ENCODE measurements at places on chromosomes 7 and 10.

- DNase-seq, result no peak
These were observed at the start of gene DNAJC12 for GRCh38 chr10:67837541-67838314. TSS of gene DNAJC12 (minus strand) at chr10:67838188. CDS start at chr10:67838011, 177 bp downstream.

DNA sequence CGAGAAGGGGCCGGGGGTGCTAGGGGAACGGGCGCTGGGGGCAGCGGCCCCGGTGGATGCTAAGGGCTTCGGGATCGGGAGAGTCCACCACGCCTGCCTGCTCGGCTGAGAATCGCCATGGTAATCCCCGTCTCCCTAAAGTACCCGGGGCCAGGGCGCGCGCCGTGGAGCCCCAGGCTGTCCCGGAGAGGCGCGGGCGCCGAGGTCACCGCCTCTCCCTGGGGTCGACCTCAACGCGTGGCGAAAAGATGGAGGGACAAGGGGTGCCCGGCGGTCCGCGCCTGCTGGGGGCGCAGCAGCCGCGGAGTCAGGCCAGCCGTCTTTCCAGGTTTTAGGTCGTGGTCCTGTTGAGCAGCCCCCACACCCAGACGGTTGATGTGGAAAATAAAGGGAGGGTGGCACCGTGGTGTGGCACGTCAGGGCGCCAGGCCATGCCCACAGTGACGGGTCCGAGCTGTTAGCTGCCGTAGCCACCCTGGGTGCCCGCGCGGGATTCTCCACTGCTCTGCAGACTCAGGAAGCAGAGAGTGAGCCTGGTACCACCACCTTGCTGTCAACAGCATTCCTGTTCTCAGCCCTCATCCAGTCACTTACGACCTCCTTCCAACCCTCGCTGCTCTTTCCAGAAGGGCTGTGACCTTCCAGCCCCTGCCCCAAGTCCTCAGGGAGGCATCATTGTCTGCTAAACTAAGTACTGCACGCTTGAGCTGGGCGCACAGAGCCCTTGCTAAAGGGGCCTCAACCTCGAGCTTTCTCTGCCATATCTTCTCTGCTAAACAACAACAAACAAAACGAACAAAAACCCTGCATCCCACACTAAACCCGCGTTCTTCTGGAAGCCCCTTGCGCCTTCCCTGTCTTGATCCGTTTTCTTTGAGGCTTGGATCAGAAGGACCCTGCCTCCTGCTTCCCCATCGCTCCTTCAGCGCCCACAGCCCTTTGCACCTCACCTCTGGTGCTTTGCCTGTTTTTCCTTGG lies 666 bp downstream of the SMKR1 start:
- no peak for DNase-seq

DNA sequence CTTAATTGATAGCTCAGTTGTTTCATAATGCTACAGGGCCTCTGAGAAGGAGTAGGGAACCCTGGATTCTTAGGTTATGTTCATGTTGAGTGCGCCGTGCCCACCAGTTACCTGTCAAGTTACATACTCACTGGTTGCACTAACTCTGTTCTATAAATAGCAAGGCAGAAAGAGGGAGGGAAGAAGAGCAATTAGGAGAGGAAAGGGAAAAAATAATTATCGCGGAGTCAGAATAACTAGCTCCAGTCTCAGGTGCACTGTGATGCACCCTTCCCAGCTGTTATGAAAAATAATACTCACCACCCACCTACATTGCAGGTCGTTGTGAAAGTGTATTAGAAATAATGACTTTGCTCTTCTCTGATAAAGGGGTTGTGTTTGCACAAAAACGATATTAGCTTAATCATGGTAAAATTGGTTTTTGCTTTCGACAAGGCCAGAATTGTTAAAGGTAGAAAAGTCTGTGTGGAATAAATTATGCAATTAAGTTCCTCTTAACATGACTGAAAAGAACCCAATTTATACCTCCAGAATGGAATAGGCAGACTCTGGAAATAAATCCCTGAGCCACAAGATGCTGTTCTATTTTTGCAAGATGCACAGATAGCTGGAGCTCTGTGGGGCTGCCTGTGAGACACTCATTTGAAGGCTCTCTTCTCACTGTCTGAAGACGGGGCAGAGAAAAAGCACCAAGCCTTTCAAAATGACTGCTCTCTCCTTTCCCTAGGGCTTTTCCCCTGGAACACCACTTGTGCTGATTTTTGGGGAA lies 137.6 kb upstream of the PITRM1 start:
- no peak for DNase-seq

DNA sequence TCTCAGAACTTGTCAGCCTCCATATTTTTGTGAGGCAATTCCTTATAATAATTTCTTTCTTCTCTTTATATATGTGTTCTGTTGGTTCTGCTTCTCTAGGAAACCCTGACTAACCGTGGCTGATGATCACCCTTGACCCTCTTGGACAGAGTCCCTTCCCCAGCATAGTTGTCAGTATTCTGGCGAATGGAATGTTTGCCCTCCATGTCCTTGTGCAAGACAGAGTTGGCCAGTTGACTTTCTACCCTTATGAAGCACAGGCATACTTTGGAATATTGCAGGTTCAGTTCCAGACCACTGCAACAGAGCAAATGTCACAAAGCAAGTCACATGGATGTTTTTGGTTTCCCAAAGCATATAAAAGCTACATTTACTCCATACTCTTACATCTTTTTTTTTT lies 297.7 kb upstream of the SHH start:
- no peak for DNase-seq

GRCh38 chr7:74489997-74490945 lies 36.6 kb downstream of the GTF2IRD1 start:
- no peak for DNase-seq

GRCh38 chr7:34396437-34397064 lies 261.5 kb upstream of the NPSR1 start:
- no peak for DNase-seq

DNA sequence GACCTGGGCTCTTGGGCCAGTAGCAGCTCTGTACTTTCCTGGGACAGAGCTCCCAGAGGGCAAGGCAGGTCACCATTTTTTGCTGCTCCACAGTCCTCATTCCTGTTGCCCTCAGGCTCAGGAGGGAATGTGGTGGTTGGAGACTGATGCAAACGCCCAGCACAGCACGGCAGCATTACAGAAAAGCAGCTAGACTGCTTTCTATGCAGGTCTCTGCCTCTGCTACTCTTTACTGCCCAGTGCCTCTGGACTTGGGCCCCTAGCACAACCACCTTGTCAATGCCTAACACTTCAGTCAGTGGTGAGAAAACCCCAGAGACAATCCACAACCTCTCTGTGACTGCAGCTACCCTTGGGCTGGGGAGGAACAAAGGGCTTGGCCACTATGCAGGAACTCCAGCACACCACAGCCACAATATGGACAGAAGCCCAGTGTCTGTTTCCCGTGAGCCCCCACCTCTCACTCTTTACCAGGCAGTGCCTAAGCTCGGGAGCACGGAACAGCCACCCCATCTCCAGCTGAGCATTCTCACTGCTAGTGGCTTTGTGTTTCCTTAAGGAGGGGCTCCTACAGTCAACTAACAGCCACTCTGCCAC lies 790.6 kb downstream of the PCDH15 start:
- no peak for DNase-seq

DNA sequence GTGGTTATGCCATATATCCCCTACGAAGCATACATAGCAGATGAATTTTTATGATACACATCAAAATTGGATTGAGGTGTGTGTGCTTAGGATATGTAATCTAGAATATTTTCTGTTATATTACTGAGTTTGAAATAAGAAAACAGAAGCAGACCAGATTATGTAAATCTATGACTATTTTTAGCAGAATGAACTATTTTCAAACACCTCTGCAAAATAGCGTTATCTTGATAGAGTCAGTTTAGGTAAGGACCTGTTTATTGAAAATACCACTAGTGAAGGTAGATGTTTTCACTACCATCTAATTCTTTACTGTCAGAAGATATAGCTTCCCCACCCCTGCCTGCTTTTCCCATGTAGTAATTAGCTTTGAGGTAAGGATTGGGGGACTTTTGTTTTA lies 9.1 kb downstream of the LANCL2 start:
- no peak for DNase-seq

GRCh38 chr10:35152992-35153391 lies 26.3 kb downstream of the CREM start:
- DNase-seq, result no peak

GRCh38 chr10:132942101-132943057 lies at the start of gene CFAP46:
TSS of gene CFAP46 (minus strand) at chr10:132942570. CDS start at chr10:132942484, 86 bp downstream.
- peak; percentile 35 for DNase-seq

DNA sequence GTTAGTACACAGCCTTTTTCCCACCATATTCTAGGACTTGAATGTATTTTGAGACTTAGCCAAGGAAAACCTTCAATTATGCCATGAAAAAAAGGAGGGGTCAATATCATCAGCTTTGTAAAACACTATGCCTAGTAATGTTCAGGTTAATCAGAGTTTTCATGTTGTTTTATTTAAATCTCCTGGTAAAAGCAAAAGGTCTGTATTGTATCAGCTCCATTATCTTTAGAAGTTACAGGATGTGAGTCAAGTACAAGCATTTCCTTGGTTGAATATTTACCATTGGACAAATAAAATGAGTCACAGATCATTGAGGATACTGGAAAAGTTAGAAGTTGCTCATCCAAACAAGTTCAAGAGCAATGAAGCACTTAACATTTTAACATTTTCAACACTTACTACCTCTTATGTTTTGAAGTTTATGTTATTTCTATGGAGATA lies 89.9 kb upstream of the CAPZA2 start:
- DNase-seq, result no peak

DNA sequence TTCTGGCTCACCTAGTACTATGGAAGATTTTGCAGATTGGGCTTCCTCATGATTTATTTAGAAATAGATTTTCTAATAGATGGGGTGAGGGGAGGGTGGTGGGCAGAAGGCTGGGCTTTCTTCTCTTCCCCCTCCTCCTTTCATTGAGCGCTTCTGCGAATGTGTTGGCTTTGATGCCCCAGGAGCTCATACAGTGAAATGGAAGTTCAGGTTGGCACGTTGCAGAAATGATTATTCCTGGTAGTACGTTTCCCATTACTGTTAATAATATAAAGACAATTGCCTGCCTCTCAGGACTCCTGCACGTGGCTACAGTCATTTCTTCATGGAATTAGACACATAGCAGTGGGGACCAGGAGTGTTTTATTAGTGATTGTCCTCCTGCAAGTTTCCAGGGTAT lies 39.8 kb downstream of the TCF7L2 start:
- no peak for DNase-seq

DNA sequence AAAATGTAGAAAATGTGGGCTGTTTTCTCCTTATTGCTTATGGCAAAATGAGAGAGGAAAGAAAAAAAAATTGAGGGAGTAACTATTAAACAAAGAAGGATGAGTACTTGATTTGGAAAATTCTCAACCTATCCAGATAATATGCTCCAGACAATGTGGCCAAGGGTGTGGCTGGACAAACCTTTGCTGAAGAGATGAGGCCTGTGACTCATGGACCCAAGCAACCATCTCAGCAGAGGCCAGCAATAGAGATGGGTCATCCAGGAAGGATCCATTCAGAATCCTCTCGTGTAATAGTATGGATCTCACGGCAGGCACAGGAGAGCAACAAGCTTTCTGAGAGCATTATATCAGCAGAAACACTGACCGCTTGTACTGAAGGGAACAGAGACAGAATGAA lies 120.3 kb upstream of the CELF2 start:
- no peak for DNase-seq
